SK-N-DZ (cell line): ENCODE measurements at places on chromosomes 13 and 19.

- peak; percentile 66 for DNase-seq
Observed at GRCh38 chr19:15449620-15450527, at the start of gene WIZ. Gene WIZ, minus strand, starts transcription at chr19:15449956. Its CDS starts 1,649 bp downstream, at chr19:15448307.

GRCh38 chr13:80367473-80367872, 26.5 kb upstream of the SPRY2 start:
- no peak for DNase-seq

DNA sequence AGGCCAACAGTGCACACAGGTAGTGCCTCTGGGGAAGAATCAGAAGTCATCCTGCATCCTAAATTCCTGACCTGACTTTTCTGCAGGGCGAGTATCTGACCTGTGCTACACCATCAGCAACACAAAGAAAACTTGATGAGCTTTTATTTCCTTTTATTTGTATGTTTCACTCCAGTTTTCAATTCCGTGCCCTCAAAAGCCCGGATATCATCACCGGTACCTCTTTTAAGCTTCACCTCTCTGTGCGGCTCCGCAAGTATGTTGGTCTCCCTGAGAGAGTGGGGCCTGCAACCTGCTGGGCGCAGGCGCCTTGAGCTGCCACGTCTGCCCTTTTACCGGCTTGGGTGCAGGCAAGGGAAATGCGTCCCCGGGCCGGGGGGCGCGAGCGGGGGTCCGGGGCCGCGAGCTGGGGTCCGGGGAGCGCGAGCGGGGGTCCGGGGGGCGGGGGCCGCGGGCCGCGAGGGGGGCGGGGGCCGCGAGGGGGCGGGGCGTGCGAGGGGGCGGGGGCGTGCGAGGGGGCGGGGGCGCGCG, 4.3 kb upstream of the DUXA start:
- peak; percentile 51 for DNase-seq

GRCh38 chr13:82458169-82458568, 1424.1 kb downstream of the SLITRK1 start:
- DNase-seq = no peak

- DNase-seq = no peak
Observed at GRCh38 chr13:24165746-24166145, 5.2 kb downstream of the SPATA13 start.

DNA sequence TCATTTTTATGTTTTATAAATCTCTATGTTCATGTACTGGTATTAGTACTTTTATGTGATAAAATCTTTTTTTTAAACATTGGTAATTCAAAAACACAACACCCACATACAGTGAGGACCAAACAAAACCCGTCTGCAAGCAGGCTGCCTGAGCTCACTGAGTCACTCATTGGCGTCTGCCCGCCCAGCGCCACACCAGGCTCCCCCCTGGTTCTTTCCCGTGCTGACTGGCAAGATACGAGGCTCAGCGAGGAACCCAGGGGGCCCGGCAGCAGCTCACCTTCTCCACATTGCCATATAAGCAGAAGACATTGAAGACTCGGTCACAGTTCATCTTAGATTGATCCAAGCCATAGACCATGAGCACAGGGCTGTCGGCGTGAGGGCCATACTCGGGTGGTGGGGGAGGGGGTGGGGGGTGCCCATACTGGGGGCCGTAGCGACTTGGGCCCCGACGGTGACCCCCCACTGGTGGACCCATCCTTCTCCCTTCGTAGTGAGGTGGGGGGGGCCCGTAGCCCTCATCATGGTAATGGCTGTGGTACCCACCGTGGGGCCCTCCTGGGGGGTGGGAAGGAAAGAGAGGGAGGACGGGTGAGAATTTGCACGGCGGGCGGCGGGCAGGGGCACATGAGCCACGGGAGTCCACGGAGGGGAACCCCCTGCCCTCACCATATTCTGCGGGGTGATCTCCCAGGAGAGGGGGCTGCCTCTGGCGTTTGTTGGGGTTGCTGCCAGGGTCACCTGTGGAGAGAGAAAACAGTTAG, 8.4 kb upstream of the ECH1 start:
- DNase-seq = no peak

DNA sequence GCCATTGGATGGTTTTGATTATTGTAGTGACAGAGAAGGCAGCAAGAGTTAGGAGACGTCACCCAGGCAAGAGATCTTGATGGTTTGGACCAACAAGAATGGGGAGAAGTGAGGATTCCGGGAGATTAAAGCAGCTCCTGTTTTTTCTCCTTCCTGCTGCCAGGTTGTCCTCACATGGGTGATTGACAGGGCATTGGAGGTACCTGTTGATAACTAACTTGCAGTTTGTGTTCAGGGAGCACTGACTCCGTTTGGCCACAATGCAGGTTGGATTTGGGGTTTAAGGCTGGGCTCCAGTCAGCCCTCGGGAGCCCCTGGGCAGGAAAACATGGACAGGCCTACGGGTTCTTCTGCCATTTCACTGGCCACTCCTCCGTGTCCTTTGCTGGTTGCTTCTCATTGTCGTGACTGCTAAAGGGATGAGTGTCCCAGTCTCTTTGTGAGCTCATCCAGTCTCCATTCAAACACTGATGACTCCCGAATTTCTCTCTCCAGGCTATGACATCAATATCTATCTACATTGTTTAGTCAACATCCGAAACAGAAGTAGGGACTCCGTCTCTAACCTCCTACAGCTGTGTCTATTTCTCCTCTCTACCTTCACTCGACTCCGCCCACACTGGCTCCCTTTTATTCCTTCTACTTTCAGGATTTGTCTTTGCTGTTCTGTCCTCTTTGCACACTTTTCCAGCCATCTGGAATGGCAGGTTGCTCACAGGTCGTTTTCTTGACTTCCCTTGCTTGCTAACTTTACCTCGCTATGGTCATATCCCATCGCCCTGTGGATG, 1.3 kb upstream of the PTOV1 start:
- no peak for DNase-seq

- DNase-seq = no peak
Observed at GRCh38 chr19:58319241-58319640, 7.6 kb upstream of the ZSCAN22 start.

GRCh38 chr13:77919921-77920294, 1.3 kb upstream of the EDNRB start:
- DNase-seq = no peak

- no peak for DNase-seq
Observed at GRCh38 chr13:99133848-99134247, 66.8 kb upstream of the UBAC2 start.

DNA sequence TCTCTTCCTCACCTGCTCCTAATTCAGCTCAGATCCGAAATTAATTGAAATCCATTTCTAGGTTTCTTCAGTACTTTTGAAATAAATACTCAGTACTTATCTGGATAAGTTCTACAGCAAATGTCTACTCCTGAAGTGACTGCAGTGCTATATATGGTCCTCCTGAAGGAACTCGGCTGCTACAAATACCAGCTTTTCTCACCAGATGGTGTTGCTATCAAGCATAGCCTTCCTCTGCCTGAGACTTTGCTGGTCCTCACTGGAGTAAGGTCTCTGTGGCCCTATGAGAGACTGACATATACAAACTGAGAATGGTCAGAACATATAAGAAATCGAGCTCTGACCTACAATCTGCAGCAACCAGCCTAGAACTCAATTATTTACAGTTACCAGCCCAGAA, 161.6 kb downstream of the NDFIP2 start:
- no peak for DNase-seq

GRCh38 chr19:29896802-29897201, 45.2 kb upstream of the URI1 start:
- DNase-seq = no peak

DNA sequence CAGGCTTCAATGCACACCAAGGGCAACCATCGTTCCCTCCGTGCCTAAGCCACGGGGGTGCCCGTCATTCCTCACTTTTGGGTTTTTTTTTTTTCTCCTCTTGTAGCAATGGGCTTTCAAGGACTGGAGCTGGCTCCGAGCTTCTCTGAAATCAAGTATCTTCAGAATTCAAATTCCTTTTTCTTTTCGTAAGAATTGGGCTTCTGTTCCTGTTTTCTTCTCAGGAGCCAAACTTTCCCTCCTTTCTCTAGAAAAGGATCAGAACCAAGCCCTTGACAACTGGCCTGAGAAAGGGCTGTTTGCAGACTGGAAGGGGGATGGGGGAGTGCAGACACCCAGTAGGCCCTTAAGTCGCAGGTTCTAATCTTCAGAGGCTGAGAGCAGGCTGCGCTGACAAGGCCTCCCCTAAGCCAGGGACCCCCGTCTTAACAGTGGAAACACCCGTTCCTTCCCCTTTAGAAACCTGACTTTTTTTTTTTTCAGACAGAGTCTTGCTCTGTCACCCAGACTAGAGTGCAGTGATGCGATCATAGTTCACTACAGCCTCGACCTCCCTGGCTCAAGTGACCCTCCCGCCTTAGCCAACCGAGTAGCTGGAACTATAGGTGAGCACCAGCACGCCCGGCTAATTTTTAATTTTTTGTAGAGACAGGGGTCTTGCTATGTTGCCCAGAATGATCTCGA, 51.6 kb downstream of the RFX2 start:
- DNase-seq = no peak

GRCh38 chr13:21348488-21349120, 110.5 kb downstream of the ZDHHC20 start:
- no peak for DNase-seq

DNA sequence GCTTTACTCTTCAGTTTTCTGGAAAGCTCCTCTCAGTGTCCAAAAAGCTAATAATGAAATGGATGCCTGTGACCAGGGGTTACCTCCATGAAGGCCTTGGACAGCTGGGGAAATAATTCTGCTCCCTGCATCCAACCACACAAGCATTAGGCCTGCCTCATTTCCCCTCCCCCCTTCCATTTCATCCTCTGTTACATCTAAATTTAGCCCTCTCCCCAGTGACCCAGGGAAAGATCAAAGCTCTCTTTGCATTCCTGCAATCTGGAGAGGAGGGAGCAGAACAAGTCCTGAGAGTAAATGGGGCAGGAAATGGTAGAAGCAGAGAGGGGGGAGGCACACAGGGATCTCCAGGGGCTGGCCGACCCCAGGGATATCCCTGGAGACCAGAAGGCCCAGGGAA, 452.7 kb downstream of the TSHZ3 start:
- no peak for DNase-seq

- DNase-seq = peak; percentile 19
Observed at GRCh38 chr13:56317841-56318240, 822.9 kb upstream of the PRR20A start.

GRCh38 chr13:39051157-39051556, 12.9 kb downstream of the NHLRC3 start:
- DNase-seq = peak; percentile 35
